IMR-90 (cell line): ENCODE measurements at places on chromosomes 3 and 15. TPM values are rescaled to one million over a fixed set of nuclear protein-coding genes. Genes with fewer than 3 reads are reported as not detected.

The PLA2G4E gene
- total RNA-seq, result not detected in 2 replicates

The FMN1 gene
- 17.6 and 29.4 TPM in 2 replicates for total RNA-seq

The IL5RA gene
- total RNA-seq, result not detected in 2 replicates

The C3orf49 gene
- total RNA-seq, result not detected in 2 replicates

The CCDC13 gene
- 0.18 and 0.28 TPM in 2 replicates for total RNA-seq

The PCLAF gene
- total RNA-seq, result 12.9 and 34.2 TPM in 2 replicates

The LRRC15 gene
- total RNA-seq, result 2.5 and 3.3 TPM in 2 replicates

The GOLGA8N gene
- total RNA-seq, result 0.72 and 0.83 TPM in 2 replicates

GRCh38 chr3:81765400-81765799, 4.0 kb upstream of the GBE1 start:
- DNase-seq, result peak; percentile 30

GRCh38 chr3:30346933-30347320, 259.5 kb upstream of the TGFBR2 start:
- no peak for DNase-seq

DNA sequence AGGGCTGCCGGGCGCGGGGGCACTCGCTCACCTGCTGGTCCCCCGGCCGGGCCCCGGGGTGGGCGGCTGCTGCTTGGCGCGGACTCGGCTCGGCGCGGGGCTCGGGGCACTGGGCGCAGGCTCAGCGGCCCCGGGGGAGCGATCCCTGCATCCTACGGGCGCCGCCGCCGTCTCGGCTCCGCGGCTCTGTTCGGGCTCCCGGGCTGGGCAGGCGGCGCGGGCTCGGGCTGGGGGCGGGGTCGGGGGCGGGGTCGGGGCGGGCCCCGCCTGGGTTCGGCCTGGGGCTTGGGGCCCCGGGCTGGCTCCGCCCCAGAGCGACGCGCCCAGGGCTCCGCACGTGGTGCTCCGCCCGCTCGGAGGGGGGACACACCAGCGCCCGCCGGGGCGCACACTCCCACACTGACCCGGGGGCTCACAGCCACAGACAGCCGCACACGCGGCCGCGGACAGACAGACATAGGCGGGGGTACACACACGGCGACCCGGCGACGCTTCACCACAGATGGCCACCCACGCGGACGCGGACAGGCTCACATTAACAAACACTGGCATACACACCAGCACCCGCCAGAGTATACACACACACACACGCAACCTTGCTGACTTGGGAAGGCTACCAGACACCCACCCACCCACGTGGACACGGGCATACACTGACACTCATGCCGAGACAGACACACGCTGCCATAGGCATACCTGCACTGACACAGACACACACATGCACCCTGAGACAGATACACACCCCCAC, at the start of gene SCN5A:
Gene SCN5A, minus strand, starts transcription at position 188 of the 748 bp plus-strand sequence. CDS start 16,380 bp downstream, outside the sequence.
- DNase-seq, result no peak

- peak; percentile 31 for DNase-seq
Measured at GRCh38 chr3:188211476-188211875, 57.5 kb downstream of the LPP start.

DNA sequence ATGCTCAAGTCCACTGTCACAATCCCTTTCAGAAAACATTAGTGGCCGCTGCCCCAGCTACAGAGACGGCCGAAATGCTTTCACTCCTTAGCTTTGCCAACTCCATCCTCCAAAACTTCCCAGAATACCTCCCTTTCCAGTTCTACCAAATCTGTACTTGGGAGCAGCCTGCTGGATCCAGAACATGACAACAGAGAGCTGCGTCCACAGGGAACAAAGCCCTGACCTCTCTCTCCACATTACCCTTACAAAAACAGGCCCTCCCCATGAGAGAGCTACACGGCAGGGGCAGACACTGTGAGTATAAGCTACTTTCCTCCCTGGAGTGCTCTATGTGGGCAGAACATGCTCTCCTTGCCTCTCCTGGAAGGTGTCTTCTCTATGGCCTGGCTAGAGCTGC, 6.3 kb downstream of the RBM15B start:
- DNase-seq, result no peak

DNA sequence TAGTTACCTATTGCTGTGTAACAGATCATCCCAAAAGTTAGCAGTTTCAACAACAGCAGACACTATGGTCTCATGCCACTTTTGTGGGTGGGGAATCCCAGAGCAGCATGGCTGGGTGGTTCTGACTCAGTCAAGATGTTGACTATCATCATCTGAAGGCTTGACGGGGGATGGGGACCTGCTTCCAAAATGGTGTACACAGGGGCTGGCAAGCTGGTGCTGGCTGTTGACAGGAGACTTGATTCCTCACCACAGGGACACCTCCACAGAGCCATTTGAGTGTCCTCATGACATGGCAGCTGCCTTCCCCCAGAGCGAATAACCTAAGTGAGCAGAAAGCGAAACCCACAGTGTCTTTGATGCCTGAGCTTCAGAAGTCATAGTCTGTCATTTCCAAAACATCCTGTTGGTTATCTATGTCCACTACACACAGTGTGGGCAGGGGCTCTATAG, 19.1 kb downstream of the DNAJB8 start:
- no peak for DNase-seq

GRCh38 chr15:63014578-63014977, 28.0 kb upstream of the TPM1 start:
- no peak for DNase-seq
